ENCODE measurements at places on chromosomes 1 and 21. TPM values are rescaled to one million over a fixed set of nuclear protein-coding genes. Genes with fewer than 3 reads are reported as not detected.
A peak's percentile ranks its signal among the peaks of the same experiment; 100 is the strongest.

The ITGB2 gene
- total RNA-seq = 78.9 TPM

DNA sequence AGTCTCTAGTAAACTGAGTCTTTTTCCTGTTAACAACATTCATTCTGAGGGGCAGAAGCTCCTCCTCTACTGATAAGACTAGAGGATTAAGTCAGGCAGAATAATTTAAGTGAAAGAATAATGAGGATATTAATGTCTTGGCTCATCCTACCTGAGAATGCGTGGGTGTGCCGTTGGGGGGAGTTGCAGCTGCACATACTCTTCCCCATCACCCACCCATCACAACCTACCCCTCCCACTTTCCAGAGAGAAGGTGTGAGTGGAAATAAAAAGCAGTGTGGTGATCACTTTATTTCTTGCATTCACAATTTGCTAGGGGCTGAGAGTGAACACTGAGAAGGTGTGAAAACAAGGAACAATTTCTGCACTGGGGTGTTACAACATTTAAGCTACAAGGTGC, 146.8 kb upstream of the MAGI3 start:
- DNase-seq = no peak

- peak; percentile 28 for DNase-seq
Measured at GRCh38 chr1:151585622-151586021, 26.2 kb upstream of the SNX27 start.

DNA sequence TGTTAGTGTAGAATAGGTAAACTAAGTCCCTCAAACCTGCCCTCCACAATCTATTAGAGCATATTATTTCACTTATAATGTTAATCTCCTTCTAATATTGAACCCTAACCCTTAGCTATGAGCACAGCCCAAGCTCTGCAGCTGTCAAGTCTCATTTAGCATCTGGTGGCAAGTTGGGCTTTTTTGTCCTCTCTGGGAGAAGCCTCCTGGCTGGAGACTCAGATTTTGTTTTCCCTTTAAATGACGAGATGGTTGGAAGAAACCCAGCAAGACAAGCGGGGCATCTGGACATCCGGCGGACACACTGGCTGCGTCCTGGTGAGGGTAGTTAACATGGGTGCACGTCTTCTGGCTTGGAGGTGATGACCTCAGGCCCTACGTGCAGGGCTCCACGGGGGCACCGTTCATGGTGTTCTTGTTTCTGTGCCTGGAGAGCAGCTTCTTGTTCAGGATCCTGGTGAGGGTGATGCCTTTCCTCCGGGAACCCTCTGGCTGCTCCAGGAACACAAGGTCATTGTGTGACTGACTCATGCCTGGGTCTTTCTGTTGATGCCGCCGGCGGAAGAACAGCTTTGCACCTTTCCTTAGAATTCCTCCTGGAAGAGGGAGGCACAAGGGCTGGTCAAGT, 9.7 kb upstream of the PRDM15 start:
- no peak for DNase-seq

GRCh38 chr1:29948581-29948980, 712.3 kb downstream of the PTPRU start:
- no peak for DNase-seq

DNA sequence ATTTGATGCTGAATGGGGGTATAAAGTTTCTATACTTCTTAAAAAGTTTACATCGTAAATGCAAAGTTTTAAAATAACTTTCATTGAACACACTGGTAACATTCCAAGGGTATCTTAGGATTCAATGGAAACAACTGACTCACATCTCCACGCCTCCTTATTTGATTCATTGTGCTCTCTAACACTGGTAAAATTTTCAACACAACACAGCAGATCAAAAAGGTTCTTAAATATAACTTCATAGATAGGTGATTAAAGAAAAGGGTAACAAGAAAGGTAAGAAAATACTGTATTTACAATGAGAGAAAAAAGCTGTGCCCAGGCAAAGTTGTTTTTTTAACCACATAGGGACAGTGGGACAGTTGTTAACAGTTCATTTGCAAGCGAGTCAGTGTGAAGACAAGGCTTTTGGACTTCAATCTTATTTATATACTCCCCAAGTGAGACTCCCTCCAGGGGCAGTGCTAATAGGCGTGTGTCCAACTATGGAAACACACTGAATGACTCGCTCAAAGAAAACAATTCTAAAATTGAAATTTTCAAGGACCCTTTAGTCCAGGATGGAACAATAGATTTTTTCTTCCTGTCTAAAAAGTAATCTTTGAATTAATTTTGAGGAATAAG, 140.5 kb downstream of the TIAM1 start:
- no peak for DNase-seq

Measured in OCI-LY7 (cell line).